NCI-H1930 (cell line): ENCODE measurements at places on chromosomes 3 and 15.
A peak's percentile ranks its signal among the peaks of the same experiment; 100 is the strongest.

- DNase-seq: no peak
Observed at GRCh38 chr3:23073724-23074305, 129.3 kb upstream of the UBE2E2 start.

DNA sequence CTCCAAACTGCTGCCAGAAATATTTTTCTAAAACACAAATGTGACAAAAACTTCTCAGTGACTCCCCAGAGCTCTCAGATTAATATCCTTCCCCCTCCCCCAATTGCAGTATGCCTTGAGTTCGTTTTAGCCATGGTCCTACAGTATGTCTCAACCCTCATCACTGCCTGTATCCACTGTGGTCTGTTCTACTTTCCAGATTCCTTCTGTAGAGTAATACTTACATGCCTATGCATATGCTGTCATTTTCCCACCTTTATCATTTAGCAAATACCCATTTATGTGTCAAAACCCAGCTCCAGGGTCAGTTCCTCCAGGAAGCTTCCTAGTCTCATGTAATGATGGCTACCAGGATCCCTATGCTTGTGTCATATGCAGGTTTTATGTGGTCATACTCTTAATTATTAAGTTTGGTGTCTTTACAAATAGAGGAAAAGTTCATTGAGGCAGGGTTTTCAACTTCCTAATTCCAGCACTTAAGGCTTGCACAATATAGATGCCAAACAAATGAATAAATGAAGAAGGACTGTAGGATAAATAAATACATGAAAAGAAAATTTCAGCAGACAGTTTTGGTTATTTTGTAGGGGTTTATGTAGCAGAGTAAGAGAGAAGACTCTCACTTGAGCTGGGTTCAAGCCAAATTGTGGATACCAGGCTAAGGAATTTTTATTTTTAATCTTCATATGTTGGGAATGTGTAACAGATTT lies 170.8 kb downstream of the ALCAM start:
- DNase-seq: no peak

- peak; percentile 4 for DNase-seq
Observed at GRCh38 chr15:83380682-83381081, 66.5 kb upstream of the SH3GL3 start.

- DNase-seq: no peak
Observed at GRCh38 chr3:194925614-194926013, 239.9 kb downstream of the FAM43A start.

GRCh38 chr15:28995705-28996104 lies 109.9 kb downstream of the APBA2 start:
- DNase-seq: no peak

GRCh38 chr15:57082054-57082728 lies 163.7 kb downstream of the TCF12 start:
- DNase-seq: no peak

DNA sequence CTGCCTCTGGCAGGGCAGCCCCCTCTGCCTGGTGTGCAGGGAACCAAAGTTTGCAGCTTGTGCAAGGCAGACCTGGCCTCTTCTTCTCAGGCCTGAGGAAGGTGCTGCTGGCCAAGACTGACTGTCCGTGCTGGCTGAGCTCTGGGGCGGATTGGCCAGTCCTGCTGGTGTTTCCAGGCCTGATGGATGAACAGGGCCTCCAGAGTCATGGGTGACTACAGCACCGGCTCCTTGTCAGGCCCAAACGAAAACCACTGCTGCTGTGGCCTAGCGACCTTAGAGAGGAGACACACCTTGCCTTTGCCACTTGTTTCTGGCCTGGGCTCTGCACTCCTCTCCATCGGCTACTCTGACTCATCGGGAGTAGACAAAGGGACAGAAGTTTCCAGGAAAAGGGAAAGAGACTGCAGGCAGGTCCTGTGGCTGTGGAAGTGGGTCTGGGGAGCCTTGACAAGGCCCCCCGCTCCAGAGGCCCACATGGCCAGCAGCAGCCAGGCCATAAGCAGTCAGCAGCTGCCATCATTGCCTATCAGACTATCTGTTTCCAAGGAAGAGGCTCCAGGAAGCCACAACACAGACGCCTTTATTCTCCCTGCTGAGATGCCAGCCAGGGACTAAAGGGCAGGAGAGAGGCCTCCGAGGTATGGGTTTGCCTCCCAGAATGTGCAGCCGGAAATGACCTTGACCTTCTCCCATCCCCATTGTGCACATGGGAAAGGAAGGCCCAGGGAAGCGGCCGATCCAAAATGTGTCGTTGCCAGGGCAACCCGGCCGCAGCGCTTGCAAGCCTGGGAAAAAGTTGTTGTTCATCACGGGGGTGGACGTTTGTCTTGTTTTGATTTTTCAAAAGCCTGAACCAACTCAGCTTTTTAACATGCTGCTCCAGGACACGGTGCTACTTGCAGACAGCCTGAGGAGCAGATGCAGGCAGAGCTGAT lies 160.5 kb downstream of the CHSY1 start:
- DNase-seq: no peak
